ENCODE measurements at places on chromosomes 11 and 22. TPM values are rescaled to one million over a fixed set of nuclear protein-coding genes. Genes with fewer than 3 reads are reported as not detected.

The TEX12 gene
- not detected for total RNA-seq

The GRAP2 gene
- total RNA-seq: 0.06 TPM

The CALCA gene
- not detected for total RNA-seq

The SCUBE2 gene
- 4.4 TPM for total RNA-seq

The OR2AT4 gene
- not detected for total RNA-seq

The CHKA gene
- 49.6 TPM for total RNA-seq

The NLRP14 gene
- under 0.01 TPM for total RNA-seq

The OR5B21 gene
- total RNA-seq: not detected

The SYT7 gene
- 0.97 TPM for total RNA-seq

The TRIM49 gene
- total RNA-seq: not detected

The TMPRSS13 gene
- not detected for total RNA-seq

The MPPED2 gene
- not detected for total RNA-seq

The MORC2 gene
- 23.3 TPM for total RNA-seq

The CCDC188 gene
- 9.2 TPM for total RNA-seq

The OR56A1 gene
- total RNA-seq: not detected

The FAM89B gene
- total RNA-seq: 12.0 TPM

The PAMR1 gene
- 0.25 TPM for total RNA-seq

The OR6T1 gene
- not detected for total RNA-seq

Measured in bladder microvascular endothelial cell (primary cell).